ENCODE measurements at places on chromosomes 2 and 18.

DNA sequence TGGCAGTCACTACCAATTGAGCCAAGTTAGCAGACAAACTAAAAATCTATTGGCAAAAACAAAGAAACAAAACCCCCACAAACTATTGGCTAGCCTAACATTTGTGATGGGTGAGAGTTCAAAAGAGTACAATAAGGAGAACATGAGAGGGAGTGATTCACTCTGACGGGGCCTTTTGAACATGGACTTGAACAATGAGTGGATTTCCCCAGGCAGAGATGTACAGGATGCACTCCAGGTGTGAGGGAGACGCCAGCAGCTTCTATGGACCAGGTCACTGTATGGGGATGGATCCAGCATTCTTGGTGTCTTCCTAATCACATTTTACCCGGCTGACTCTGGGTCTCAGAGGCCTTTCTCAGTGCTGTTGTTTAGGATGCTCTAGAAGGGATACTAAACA is 167.5 kb upstream of the SMAD2 start:
- DNase-seq = no peak

DNA sequence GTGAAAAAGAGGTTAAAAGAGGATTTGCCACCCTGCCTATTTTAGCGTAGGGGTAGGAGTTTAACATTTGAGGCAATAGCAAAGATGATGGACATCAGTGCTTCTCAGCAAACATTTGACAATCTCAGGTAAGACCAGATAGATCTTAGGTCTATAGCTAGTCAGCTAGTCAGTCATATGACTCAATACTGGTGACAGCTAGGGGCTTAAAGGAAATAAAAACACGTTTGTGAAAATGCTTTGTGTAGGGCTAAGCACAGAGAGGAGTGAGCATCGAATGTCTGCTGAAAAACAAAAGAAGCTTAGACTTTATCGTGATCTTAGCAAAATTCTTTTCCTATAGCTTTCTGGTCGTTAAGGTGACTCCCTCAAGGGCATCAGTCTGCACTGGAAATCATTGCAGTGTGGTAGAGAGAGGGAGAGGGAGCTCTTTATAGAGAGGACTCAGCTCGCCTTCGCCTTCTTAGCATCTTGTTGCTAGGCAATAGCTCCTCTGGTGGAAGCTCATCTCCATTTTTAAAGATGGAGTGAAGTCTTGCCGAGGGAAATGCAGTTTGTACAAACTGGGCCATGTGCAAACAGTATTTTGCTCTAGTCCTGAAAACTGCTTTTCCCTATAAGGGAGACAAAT is 62.8 kb upstream of the SLC38A11 start:
- DNase-seq = peak; percentile 64

GRCh38 chr18:34867520-34867919 is 157.4 kb downstream of the DTNA start:
- DNase-seq = no peak

GRCh38 chr2:80057956-80058355 is 246.6 kb downstream of the LRRTM1 start:
- no peak for DNase-seq
